ENCODE measurements at places on chromosomes 1 and 21.

DNA sequence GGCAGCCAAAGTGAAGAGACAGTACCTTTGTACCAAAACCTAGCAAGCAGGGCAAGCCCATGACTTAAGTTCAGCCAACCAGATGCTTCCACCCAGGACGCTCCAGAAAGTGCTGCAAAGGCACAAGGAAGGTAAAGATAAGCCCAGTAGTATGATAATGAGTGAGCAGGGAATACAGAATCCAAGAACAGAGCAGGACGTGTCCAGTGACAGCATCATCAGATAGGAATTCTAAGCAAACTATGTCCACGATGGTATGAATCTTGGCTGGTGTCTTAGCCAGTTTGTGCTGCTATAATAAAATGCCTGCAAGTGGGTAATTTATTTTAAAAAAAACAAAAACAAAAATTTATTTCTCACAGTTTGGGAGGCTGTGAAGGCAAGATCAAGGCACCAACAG lies 13.6 kb downstream of the GJA4 start:
- DNase-seq = no peak

GRCh38 chr1:30801771-30802198 lies 44.2 kb upstream of the LAPTM5 start:
- peak; percentile 84 for DNase-seq

DNA sequence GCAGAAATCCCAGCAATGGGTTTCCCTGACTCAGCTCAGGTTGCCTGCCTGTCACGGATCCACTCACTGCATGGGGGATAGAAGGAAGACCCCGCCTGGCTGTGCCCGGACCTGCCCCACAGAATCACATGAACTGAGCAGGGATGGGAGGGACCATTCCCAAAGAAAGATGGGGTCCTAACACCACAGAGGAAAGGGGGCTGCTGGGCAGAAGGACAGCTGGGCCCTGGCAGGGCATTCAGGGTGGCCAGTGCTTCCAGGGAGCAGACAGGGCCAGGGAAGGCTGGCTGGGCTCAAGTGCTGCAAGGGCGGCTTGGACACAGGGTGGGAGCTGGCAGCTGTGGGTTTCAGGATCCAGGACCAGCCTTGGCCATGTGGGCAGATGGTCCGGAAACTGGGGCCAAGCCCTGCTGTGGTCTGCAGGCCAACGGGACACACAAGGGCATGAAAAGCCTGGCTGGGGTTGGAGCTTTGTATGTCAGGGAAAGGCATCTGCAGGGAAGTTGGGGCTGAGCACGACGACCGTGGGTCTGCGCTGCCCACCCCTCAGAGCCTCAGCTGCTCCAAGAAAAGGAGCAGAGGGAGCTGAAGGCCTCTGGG lies 723.9 kb downstream of the PTPRU start:
- no peak for DNase-seq

DNA sequence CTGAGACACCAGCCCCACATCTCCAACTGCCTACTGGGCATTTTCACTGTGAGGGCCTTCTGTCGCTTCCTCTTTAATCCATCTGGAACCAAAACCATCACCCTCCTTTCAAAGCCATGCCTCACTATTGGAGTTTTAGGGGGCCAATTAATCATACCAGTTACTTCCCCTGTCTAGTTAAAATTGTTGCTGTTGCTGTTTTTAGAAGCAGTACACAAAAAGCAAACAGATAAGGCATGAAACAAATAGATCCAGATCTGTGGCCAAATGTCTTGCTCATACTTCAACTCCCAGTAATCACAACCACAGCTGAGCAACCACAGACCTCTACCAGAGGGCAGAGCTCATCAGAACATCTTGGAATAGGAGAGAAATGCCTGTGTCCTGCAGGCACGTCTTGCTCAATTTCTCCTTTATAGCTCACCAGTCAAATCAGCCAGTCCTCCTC lies 133.8 kb upstream of the C1orf105 start:
- DNase-seq = no peak

DNA sequence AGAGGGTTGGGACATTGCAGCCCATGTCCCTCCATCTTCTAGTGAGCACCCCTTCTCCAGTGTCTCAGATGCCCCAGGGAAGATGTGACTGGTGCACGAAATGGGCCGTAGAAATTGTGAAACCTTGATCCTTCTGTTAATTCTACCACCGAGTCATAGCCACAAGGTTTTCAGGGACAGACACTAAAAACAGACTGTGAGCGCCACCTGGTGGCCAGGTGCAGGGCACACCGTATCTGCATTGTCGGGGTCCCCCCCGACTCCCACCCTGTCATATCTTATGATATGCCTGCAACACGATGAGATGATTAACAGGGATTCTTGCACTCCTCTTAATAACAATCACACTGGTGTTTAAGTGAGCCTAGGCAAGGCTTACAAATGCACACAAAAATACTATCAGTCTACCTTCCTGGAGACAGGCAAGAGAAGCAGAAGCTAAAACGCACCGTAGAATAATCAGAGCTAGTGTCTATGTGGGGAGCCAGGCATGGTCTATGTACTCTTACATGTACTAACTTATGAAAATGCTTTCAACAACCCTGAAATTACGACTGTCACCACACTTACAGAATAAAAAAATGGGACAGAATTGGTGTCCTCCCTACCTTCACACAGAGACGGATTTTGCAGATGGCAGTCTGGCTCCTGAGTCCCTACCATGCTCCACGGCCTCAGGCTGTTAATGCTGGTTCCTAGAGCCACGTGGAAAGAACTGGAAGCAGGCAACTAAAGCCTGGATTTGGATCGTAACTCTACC lies 57.9 kb downstream of the FHAD1 start:
- peak; percentile 77 for DNase-seq

DNA sequence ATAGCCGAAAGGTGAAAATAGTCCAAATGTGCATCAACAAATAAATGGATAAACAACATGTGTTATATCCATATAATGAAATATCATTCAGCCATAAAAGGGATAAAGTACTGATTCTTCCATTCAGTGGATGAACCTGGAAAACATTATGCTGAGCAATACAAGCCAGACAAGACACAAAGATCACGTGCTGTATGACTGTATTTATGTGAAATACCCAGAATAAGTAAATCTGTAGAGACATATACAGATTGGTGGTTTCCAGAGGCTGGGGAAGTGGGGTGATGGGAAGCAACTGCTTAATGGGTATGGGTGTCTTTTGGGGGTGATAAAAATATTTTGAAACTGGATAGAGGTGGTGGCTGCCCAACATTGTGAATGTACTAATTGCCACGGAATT lies 13.3 kb upstream of the GSTM4 start:
- no peak for DNase-seq

GRCh38 chr1:38208716-38209632 lies 162.4 kb upstream of the POU3F1 start:
- no peak for DNase-seq

DNA sequence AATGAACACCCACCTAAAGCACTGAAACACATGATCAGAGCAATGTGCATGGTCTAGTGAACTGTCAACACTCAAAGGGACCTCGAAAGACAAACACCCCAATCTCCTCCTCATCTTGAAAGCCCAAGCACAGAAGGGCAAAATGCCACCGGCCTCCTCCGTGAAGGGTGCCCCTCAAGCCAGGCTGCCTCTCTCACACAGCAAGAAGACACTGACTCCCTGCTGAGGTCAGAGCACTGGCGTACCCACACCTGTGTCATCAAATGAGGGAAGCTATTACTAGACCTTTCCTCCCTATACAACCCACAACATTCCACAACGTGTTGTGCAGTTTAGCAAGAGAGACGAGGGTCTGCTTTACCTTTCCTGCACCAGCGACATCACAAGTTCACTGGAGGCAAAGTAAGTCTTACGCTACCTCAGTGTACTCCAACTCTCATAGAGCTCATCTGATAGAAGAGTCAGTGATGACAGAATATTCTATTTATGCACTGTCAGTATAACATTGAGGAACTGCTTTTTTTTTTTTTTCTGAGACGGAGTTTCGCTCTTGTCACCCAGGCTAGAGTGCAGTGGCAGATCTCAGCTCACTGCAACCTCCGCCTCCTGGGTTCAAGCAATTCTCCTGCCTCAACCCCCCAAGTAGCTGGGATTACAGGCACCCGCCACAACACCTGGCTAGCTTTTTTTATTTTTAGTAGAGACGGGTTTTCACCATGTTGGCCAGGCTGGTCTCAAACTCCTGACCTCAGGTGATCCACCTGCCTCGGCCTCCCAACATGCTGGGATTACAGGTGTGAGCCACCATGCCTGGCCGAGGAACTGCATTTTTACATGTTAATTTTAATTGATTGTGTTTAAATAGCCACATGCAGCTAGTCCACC lies 3.3 kb downstream of the SH3BP5L start:
- no peak for DNase-seq

DNA sequence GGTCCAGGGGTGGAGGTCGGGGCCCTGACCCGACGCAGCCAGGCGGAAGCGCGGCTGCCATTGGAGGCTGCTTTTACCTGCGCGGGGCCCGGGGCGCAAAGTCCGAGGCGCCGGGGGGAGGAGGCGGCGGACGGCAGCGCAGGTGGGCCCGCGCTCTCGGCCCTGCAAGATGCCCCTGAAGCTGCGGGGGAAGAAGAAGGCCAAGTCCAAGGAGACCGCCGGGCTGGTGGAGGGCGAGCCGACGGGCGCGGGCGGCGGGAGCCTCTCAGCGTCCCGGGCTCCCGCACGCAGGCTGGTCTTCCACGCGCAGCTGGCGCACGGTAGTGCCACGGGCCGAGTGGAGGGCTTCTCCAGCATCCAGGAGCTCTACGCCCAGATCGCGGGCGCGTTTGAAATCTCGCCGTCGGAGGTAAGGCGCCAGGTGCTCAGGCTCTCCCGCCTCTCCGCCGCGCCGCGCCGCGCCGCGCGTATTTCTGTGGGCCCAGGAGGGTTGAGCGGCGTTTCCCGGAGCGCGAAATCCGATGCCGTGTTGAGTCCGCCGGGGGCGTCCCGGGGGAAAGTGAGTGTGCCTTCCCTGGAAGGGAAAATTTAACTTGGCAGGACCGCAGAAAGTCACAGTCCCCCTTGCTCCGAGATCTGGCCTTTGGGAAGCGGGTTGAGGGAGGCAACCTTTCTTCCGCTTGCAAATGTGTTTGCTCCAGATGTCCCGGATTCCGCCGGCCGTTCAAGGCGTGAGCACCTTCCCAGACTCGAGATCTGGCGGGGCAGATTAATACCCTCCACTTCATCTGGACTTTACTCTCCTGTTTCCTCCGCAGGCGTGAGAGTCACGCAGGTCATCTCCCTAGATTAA lies at the start of gene GIPC2:
Gene GIPC2 (plus strand): TSS at position 41 of the 853 bp plus-strand sequence. CDS start 129 bp downstream, at position 170.
- peak; percentile 15 for DNase-seq

All from stimulated activated CD4-positive, alpha-beta T cell treated with anti-CD3 and anti-CD28 coated beads, Interleukin-4, amount 100 ng/mL, for 24 hours (primary cell).